AG04449 (cell line): ENCODE measurements at places on chromosomes 2 and 18.

GRCh38 chr2:27856386-27856785, 33.8 kb downstream of the RBKS start:
- DNase-seq, result no peak

DNA sequence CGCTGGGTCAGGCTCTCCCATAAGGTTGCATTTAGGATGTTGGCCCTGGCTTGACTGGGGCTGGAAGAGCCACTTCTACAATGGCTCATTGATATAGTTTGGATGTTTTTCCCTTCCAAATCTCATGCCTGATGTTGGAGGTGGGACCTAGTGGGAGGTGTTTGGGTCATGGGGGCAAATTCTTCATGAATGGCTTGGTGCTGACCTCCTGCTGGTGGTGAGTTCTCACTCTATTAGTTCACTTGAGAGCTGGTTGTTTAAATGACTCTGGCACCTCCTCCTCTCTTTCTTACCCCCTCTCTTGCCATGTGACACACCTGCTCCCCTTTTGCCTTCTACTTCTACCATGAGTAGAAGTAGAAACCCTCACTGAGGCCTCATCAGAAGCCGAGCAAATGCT, 20.5 kb downstream of the ACOXL start:
- no peak for DNase-seq

- no peak for DNase-seq
These were observed 7.2 kb downstream of the GPR75 start for GRCh38 chr2:53852532-53852931.

DNA sequence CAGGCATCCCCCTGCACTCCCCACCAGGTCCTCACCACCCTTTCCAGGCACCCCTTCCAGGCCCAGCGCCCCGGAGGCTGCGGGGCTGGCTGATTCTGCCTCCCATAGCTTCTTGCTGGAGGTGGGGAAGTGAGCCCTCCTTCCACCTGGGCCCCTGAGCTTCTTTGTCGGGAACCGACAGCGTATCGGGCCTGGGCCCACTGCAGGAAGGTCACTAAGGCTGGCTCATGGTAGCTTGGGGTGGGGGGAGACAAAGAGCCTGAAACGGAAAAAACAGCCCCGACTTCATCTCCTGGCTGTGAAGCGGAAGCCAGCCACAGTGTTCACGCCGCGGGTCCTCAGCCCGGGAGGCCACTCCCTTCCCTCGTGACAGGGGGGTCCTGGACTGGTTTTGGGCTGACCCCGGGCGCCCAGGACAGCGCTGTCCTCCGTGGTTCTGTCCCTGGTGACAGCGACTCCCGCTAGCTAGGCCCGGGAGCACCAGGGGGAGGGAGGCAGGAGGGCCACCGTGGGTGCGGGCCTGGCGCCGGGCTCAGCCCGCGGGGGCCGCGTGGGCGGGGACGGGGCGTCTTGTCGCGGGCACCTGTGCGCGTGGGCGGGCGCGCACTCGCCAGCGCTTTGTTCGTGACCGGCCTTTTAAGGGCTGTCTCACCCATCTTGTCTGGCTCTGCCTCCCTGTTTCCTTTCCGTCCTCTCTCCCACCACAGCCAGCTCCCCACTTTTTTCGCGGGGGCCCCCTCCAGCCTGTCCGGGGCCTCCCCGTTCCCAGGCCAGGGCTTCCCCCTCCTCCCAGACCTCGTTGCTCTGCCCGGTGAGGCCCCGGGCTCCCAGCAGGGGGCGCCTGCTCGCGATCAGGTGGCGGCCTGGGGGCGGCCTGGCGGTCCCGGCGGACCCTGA, 64.9 kb downstream of the DNMT3A start:
- no peak for DNase-seq

DNA sequence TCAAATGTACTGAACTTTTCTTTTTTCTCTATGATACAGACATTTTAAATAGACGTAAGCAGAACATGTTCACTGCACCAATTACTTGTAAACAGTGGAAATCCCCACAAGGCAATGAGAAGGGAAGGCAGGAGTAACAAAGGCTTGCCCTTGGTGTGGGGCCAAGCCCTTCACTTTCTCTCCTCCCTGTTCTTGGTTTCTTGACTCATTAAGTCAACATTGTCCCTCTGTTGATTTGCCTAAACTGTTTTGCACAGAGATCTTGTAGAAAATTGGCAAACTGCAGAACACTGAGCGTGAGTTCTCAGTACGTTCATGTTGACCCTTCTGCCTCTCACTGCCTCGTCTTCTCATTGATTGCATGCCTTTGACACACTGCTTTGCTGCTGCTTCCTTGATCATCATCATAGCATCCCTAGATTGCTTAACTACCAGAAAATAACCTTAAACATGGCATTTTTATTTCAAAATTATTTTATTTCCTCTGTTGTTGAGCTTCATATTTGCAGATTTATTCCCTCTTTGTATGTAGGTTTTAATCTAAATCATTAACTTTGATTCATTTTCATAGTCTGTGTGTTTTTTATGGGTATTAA, 257.7 kb downstream of the PTGR3 start:
- DNase-seq, result peak; percentile 85

DNA sequence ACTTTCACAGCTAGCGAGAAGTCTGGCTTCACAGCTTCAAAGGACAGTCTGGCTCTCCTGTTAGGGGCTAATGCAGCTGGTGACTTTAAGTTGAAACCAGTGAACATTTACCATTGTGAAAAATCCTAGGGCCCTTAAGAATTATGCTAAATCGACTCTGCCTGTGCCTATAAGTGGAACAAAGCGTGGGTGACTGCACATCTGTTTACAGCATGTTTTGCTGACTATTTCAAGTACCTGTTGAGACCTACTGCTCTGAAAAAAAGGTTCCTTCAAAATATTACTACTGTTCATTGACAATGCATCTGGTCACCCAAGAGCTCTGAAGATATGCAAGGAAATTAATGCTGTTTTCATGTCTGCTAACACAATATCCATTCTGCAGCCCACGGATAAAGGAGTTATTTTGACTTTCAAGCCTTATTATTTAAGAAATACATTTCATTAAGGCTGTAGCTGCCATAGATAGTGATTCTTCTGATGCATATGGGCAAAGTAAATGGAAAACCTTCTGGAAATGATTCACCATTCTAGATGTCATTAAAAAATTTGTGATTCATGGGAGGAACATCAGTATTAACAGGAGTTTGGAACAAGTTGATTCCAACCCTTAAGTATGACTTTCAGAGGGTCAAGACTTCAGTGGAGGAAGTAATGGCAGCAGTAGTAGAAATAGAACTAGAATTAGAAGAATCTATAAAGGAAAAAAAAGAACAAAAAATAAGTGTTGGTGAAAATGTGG, 48.9 kb downstream of the POLR1A start:
- no peak for DNase-seq

GRCh38 chr2:128726911-128727310, 408.2 kb upstream of the HS6ST1 start:
- DNase-seq, result no peak
